ENCODE measurements at places on chromosomes 13 and 19. TPM values are rescaled to one million over a fixed set of nuclear protein-coding genes. Genes with fewer than 3 reads are reported as not detected.
A peak's percentile ranks its signal among the peaks of the same experiment; 100 is the strongest.

DNA sequence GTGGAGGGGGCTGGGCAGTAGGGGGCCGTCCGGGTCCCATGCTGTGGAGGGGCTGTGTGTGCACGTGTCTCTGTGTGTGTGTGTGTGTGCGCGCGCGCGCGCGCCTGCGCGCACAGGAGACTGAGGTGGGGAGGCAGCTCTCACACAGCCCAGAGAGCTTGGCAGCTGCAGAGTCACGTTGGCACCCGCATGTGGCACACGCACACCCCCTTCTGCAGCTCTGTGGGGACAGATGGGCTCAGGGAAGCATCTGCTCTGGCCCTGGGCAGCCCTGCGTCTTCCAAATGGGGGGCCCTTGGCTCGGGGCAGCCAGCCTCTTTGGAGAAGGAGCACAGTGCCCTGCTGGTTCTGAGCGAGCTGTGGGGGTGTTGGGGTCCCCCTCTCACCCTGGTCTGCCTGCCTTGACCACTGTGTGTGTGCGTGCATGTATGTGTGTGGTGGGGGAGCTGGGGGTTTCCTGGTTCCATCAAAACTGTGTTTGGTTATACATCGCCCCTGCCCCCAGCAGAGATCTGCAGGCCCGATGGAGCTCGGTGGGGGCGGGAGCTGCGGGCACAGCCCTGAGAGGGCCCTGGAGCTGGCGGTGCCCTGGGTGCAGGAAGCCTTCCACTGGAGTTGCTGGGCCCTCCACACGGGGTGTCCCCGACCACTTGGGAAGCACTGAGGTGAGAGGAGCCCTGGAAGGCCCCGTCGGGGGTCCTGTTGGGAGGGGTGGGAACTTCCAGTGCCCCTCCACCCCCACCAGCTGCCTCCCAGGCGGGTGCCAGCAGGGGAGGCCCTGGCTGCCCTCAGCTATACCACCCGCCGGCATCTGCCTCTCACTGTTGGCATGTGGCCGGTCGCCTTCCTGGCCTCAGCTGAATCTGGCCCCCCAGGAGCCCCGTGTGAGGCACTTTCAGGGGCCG is 67.1 kb downstream of the KDM4B start:
- DNase-seq = no peak
- no peak overlapping the region for H3K27ac ChIP-seq
- H3K4me1 ChIP-seq = no peaks in the 10 kb centered on the region
- no peak overlapping the region for H3K4me3 ChIP-seq
- no peaks in the 10 kb centered on the region for H3K27me3 ChIP-seq
- peaks cover 18% of the 10 kb centered on the region for H3K36me3 ChIP-seq

DNA sequence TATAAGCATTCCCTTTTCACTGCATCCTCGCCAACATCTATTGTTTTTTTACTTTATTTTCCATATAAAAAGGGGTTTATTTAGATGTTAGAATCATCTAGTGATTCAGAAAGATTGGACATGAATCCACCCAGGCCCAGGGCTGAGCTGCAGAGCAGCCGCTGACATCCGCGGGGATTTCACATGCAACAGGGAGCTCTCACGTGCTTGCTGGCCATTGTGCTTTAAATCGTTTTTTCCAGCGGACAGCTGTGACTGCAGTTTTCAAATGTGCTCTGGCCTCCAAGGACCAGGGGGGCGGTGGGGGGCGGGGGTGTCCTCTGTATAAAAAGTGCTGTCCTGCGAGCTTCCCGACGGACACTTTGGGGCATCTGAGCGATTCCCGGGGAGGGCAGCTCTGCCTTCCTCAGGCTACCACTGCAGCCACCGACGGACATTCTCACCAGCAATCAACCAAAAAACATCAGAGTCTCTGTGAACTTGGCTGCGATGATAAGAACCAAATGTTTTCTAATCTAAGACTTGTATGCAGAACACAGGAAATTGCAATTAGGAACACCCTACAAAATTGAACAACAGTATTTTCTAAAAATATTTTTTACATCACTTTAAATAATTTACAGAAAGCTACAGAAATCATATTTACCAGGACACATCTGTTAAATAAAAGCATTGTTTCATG is 12.6 kb downstream of the RB1 start:
- H3K4me1 ChIP-seq = no peaks in the 10 kb centered on the region
- H3K36me3 ChIP-seq = no peaks in the 10 kb centered on the region
- no peak overlapping the region for H3K4me3 ChIP-seq
- H3K27ac ChIP-seq = no peak overlapping the region
- no peaks in the 10 kb centered on the region for H3K27me3 ChIP-seq

- H3K27me3 ChIP-seq = no peaks in the 10 kb centered on the region
- no peaks in the 10 kb centered on the region for H3K4me1 ChIP-seq
- no peak overlapping the region for H3K27ac ChIP-seq
- H3K4me3 ChIP-seq = no peak overlapping the region
- DNase-seq = no peak
Observed at GRCh38 chr19:5330307-5330720, 10.3 kb downstream of the PTPRS start.

- H3K4me3 ChIP-seq = peak overlapping the region; percentile 88
- H3K27me3 ChIP-seq = no peaks in the 10 kb centered on the region
- peak; percentile 53 for DNase-seq
- peak overlapping the region; percentile 95 for H3K27ac ChIP-seq
- peaks cover 9% of the 10 kb centered on the region for H3K36me3 ChIP-seq
Observed at GRCh38 chr19:44747739-44748425, 626 bp upstream of the BCL3 start.

DNA sequence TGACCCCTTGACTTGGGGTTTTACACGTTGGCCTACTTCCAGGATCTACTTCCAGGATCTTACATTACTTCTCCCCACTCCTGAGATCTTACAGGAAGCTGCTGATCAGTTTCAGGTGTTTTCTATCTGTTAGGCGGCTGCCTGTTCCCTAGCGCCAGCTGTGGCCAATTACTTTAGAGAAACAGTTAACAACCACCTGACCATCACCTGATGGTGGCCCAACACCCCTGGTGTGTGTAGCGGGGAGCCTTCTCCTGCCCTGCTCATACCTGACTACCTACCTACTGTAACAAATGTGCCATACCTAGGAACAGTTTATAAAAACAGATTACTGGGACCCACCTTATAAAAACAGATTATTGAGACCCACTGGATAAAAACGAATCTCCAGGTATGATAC is 2.8 kb upstream of the POP4 start:
- no peaks in the 10 kb centered on the region for H3K4me1 ChIP-seq
- no peaks in the 10 kb centered on the region for H3K36me3 ChIP-seq
- DNase-seq = no peak
- no peak overlapping the region for H3K27ac ChIP-seq
- H3K27me3 ChIP-seq = no peaks in the 10 kb centered on the region

DNA sequence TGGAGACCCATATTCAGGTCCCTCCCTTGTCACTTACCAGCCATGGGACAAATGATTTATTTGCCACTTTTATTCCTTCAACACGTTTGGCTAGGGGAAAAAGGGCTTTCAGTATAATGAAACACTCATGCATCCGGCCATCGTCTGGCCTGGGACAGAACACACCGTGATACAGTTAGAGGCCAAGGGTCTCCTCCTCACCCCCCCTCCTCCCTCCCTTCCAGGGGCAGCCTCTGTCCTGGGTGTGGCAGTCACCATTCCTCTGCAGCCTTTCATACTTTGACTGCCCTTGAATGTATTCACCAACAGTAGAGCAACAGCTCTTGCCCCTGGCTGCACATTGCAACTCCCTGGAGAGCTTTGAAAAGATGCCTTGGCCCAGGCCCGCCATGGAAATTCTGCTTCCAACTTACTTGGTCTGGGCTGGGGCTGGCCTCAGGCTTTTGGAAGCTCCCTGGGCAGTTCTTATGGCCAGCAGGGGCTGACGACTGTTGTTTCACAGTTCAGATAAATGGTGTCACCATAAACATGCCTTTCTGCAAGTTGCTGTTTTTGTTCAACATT is 3.0 kb downstream of the PAK4 start:
- no peaks in the 10 kb centered on the region for H3K36me3 ChIP-seq
- no peaks in the 10 kb centered on the region for H3K27me3 ChIP-seq
- no peaks in the 10 kb centered on the region for H3K4me1 ChIP-seq
- H3K4me3 ChIP-seq = no peak overlapping the region
- DNase-seq = no peak

- DNase-seq = peak; percentile 68
- H3K36me3 ChIP-seq = no peaks in the 10 kb centered on the region
- no peak overlapping the region for H3K27ac ChIP-seq
- H3K4me3 ChIP-seq = no peak overlapping the region
- no peaks in the 10 kb centered on the region for H3K27me3 ChIP-seq
Observed at GRCh38 chr13:48580185-48580803, 47.4 kb upstream of the RCBTB2 start.

GRCh38 chr19:2167896-2168618 is 4.3 kb downstream of the DOT1L start:
- no peak for DNase-seq
- peaks cover 46% of the 10 kb centered on the region for H3K4me1 ChIP-seq
- no peaks in the 10 kb centered on the region for H3K36me3 ChIP-seq
- peak overlapping the region; percentile 96 for H3K27ac ChIP-seq

DNA sequence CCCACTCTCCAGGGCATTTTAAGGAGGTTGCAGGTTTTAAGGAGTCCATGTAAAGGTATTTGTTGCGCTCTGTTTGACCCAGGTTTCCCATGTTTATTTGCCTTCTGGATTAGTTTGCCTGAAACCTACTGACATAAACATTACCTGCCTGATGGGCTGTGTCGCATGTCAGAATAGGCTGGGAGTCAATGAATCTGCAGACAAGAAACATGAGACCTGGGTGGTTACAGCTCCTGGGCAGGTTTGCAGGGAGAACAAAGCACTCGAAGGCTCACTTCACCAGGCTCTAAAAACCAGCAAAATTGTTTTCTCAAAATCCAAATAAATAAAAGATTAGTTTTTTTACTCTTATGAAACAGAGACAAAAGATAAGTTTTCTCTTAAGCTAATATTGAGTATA is 114.4 kb upstream of the SERTM1 start:
- no peaks in the 10 kb centered on the region for H3K4me1 ChIP-seq
- no peaks in the 10 kb centered on the region for H3K27me3 ChIP-seq
- no peaks in the 10 kb centered on the region for H3K36me3 ChIP-seq
- no peak overlapping the region for H3K4me3 ChIP-seq

GRCh38 chr19:33998302-33998701 is 174.0 kb upstream of the LSM14A start:
- no peak for DNase-seq
- no peaks in the 10 kb centered on the region for H3K36me3 ChIP-seq
- H3K27ac ChIP-seq = no peak overlapping the region
- H3K4me1 ChIP-seq = no peaks in the 10 kb centered on the region
- no peaks in the 10 kb centered on the region for H3K27me3 ChIP-seq

GRCh38 chr19:46514589-46515289 is 19.1 kb upstream of the PNMA8B start:
- no peaks in the 10 kb centered on the region for H3K27me3 ChIP-seq
- DNase-seq = no peak
- no peaks in the 10 kb centered on the region for H3K4me1 ChIP-seq
- no peak overlapping the region for H3K27ac ChIP-seq

DNA sequence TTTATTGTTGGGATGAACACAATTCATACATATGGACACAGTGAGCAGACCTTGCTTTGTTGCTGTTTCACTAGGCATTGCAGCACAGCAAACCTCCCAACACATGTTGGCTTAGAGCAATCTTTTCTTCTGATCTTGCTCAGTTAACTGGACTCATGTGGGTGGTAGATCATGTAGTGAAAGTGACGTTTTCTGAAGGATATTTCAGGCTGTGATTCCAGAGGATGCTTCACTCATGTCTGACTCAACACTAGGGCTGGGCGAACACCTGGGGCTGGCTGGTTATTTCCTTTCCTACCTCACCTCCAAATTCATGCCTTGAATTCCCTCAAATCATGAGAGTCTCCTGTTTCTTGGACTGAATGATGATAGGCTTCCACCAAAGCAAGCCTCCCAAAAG is 14.3 kb upstream of the LGALS13 start:
- H3K27me3 ChIP-seq = no peaks in the 10 kb centered on the region
- H3K36me3 ChIP-seq = no peaks in the 10 kb centered on the region
- no peak for DNase-seq
- no peaks in the 10 kb centered on the region for H3K4me1 ChIP-seq

GRCh38 chr13:27076421-27076820 is 95.2 kb downstream of the USP12 start:
- DNase-seq = no peak
- H3K4me3 ChIP-seq = no peak overlapping the region
- H3K27me3 ChIP-seq = no peaks in the 10 kb centered on the region

DNA sequence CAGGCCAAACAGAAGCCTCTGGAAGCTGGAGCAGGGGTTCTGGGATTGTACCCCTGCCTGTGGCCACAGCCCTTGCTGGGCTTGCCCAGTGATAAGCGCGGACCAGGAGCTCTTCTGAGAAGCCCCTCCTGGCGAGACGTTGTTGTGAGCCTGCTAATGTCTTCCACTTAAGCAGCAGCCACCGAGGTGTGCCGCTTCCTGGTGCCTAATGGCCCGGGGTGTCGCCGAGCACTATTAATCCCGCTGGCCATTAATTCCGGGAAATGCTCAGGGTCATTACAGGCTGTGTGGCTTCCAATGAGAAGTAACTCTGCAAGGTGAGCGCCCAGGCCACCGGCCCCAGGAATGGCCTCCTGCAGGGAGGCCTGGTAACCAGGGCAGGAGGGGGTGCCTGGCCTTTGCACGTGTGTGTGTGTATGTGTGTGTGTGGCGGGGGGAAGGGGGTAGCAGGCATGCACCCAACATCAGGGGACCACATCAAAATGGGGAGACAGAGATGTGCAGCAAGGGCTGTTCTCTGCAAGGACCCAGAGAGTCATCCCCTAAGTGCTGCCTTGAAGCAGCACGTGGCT is 175.0 kb downstream of the URI1 start:
- H3K4me1 ChIP-seq = peaks cover 3% of the 10 kb centered on the region
- H3K27ac ChIP-seq = no peak overlapping the region
- no peaks in the 10 kb centered on the region for H3K36me3 ChIP-seq
- no peak overlapping the region for H3K4me3 ChIP-seq
- peaks cover 5% of the 10 kb centered on the region for H3K27me3 ChIP-seq

GRCh38 chr19:29054886-29055675 is 157.9 kb downstream of the UQCRFS1 start:
- H3K27ac ChIP-seq = no peak overlapping the region
- H3K4me3 ChIP-seq = no peak overlapping the region
- no peaks in the 10 kb centered on the region for H3K36me3 ChIP-seq
- no peaks in the 10 kb centered on the region for H3K27me3 ChIP-seq
- H3K4me1 ChIP-seq = peaks cover 4% of the 10 kb centered on the region
- no peak for DNase-seq

DNA sequence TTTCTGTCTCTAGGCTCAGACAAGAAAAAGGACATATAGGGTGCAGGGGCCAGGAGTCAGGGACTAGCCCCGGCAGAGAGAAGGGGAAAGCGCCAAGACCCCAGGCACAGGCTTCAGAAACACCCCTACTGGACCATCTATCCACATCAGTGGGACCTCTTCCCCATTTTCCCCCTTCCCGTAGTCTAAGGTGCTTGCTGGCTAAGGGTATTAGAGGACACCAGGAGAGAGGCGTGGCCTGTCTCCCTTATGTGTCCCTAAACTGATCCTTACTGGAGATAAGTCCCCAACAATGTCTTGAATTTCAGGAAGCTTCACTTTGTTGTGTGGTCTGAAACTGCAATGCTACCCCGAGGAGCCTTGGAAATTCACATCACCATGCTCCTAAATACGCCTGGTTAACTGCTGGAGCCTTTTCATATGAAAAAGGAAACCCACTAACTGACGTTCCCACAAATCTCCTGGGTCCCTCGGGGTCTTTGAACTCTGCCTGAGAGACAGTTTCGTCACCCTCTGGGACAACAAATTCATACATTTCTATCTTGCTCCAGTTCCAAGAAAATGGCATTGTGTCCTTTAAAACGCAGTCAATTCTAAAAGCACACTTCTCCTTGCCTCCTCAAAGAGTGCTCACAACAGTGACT is 197.7 kb downstream of the COL4A1 start:
- H3K36me3 ChIP-seq = no peaks in the 10 kb centered on the region
- H3K4me1 ChIP-seq = no peaks in the 10 kb centered on the region
- no peak for DNase-seq
- no peak overlapping the region for H3K4me3 ChIP-seq
- H3K27me3 ChIP-seq = no peaks in the 10 kb centered on the region
- no peak overlapping the region for H3K27ac ChIP-seq

TIMM44 gene
- total RNA-seq = 57.8 TPM

ARMC6 gene
- total RNA-seq = 23.0 TPM

ZNF177 gene
- 1.8 TPM for total RNA-seq

Data from kidney (tissue), 22 donors.